Activated naive CD4-positive, alpha-beta T cell treated with anti-CD3 and anti-CD28 coated beads, Interleukin-2, amount 50 U/mL, for 16 hours (primary cell): ENCODE measurements at places on chromosomes 3 and 15.

DNA sequence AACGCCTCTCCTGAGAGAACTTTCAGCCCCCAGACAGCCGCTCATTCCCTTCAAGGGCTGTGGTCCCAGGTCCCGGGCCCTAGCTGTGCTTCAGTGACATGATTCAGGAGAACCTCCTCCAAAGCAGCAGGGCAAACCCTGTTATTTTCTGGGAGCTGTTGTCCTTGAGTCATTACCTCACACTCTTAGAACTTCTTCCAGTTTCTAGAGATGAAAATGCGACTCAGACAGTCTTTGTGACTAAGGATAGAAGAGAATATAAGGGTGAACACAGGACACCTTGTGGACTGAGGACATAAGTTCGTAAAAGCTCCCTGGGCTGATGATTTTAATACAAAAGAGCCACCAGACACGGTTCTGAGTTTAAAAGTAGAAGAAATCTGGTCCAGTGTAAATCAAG is 203.8 kb downstream of the RORA start:
- no peak for DNase-seq

DNA sequence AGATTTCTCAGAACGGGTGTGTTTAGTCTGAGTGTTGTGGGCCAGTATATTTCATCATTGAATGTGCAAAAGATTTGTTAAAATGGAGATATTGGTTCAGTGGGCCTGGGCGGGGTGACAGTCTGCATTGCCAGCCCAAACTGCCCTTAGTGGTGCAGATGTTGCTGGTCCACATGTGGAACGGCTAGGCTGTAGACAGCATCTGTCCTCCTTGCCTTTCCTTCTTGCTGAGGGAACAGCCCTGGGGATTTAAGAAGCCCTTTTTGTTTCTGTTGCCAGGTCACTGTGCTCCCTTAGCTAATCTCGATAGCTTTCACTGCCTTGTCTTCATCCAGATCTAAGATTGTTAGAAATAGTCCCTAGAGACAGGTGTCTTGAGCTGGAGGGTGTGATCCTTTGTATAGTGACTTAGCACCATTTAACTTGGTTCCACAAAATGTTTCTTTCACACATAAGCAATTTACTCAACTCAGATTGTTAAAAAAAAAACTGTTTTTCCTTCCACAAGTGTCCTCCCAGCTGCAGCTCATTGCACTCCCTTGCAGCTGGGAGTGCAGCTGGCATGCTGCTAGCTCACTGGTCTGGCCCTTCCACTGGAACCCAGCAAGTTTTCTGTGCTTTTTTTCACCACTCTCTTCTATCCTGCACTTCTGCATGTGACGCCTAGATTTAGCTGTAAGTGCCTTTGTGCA is 37.5 kb downstream of the GAP43 start:
- DNase-seq: no peak

DNA sequence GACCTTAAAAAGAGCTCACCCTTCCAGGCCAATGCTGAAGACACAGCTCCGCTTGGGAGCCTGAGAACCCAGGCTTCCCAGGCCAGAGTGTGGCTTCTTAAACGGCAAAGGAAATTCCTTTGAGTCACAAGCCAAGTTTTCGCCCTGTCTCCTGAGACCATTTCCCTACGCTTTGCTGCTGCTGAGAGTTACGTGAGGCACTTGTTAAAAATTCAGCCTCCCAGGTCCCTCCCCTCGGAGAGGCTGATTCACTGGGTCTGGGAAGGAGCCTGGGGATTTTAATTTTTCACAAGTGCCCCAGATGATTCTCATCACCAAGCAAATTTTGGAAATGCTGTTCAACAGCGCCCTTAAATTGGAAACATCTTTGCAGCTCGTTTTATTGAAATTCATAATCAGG is 25.5 kb downstream of the RLBP1 start:
- DNase-seq: no peak

DNA sequence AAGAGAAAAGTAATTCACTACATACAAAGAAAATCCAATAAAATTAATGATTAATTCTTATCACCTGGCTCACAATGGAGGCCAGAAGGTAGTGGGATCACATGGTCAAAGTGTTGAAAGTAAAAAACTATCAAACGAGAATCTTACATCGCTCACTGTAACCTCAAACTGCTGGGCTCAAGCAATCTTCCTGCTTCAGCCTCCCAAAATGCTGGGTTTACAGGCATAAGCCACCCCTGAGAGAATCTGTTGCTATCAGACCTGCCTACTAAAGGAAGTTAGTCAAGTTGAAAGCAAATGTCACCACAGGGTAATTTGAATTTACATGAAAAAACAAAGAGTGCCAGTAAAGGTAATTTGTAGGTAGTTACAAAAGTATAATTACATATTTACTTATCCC is 103.3 kb downstream of the PCCB start:
- DNase-seq: no peak

DNA sequence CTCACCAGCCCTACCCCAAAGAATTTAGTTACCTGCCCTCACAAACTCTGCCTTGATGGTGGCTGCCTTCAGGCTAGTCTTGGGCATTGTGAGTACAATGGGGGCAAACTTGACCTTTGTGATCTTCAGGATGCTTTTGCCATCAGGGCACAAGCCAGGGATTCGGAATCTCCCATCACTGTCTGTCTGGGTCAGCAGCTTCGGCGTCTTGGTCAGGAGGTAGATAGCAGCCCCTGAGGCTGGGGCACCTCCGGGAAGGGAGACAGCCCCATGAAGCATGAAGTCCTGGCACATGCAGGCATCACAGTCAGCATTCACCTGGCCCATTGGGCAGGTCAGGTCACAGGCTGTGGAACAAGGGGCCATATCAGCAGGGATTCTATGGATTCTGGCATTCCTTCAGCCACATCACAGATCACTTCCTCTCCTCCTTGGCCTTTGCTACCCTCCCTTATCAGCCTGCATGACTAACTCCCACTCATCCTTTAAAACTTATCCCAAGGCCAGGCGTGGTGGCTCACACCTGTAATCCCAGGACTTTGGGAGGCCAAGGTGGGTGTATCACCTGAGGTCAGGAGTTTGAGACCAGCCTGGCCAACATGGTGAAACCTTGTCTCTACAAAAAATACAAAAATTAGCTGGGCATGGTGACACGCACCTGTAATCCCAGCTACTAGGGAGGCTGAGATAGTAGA is 6.9 kb downstream of the CILP start:
- no peak for DNase-seq

- DNase-seq: no peak
These were observed 27.8 kb upstream of the RPL32 start for GRCh38 chr3:12869035-12869621.
